ENCODE measurements at places on chromosomes 7 and 10.

GRCh38 chr7:17184805-17185689 is 113.4 kb upstream of the AHR start:
- no peak for DNase-seq

DNA sequence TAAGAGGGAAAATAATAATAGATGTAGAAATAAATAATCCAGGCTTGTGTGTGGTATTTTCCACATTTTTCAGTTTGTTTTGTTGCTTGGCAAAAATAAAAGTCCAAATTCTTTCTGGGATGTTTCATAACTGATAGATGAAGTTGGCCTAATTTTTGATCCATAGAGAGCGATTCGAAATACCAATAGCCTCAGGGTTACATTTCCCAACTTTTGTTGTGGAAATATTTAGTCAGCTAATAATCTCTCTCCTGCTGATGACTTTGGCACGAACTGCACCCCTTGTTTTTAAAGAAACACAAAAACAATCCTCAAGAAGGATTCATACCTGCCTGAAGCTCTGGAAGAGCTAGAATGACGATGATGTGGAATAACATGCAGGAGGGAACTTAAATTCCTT is 483.2 kb downstream of the ADRA2A start:
- no peak for DNase-seq

DNA sequence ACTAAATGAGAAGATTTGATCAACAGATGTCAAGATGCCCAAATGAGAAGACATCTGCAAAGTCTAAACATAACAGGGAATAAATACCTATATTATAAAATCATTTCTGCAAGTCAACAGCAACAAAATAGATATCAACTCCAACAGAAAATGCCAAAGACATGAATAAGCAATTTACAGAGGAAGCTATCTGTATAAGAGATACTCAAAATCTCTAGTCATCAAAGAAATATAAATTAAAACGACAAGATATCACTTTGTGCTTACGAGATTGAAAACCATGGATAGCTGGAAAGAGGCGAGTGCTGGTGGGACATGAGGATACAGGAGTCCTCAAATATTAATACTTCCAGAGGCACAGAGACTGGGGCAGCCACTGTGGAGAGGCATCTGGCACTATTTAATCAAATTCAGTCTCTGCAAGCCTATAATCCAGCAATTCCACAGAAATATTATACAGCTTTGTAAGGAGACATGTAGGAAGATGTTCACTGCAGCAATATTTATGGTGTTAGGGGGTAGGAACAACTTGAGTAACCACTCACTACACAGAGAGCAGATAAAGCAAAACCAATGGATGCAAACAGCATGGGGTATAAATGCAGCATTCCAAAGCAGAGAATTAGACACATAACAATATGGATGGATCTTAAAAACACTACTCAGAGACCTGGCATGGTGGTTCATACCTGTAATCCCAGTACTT is 4.8 kb downstream of the DNMBP start:
- DNase-seq: no peak

DNA sequence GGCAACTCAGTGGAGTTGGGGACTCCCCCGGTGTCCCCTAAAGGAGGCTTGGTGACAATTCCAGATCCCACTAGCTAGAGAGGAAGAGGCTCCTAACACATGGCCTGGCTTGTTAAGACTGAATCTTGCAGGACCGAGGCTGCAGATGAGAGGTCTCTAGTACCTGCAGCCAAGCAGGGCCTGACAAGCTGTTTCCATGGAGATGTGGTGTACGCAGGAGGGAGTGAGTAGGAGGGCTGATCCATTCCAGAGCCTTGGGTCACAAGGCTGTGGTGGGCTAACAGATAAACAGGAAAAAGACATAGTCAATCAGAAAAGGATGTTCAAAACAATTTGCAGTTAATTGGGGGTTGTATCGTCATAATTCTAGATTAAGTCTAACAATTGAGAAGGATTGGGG is 77.3 kb upstream of the MKLN1 start:
- DNase-seq: no peak

- DNase-seq: no peak
Measured at GRCh38 chr7:112290065-112290464, 83.6 kb downstream of the ZNF277 start.

- DNase-seq: no peak
Measured at GRCh38 chr7:138935465-138936011, 45.7 kb downstream of the KIAA1549 start.

GRCh38 chr10:633279-634245 is 55.9 kb downstream of the DIP2C start:
- no peak for DNase-seq

GRCh38 chr7:45420843-45421495 is 153.2 kb upstream of the ADCY1 start:
- DNase-seq: no peak

DNA sequence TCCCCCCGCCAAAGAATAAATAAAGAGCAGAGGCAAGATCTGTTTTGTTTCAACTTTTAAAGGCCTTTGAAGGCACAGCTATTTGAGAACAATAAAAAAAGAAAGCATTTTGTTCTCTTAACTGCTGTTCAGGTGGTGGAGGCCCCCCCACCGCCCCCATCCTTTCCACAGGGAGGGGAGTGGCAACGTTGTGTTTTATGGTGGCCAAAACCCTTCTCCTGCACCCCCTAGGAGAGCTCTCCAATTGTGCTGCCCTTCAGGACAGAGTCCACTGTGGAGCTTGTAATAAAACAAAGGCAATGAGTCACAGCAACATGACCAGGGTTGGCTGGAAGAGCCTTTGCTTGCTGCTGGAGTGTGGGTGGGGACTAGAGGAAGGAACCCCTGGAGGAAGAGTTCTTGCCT is 987.9 kb downstream of the KCNMA1 start:
- no peak for DNase-seq

DNA sequence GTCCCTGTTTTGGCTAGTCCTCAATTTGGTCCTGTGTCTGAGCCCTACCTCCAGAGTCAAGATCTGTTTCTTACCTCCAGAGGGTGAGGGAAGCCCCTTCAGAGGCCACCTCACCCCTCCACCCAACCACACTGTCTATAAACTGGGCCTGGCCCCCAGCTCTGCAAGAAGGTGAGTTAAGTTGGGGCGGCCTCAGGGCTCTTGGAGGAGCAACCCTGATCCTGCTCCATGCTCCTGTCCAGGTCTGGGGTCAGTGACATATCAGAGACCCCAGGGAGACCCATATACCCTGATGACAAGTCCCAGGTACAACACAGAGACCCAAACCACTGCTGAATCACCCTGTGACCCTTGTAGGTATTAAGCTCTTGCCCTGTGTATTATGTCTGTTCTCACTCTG is 69.5 kb downstream of the MYL10 start:
- no peak for DNase-seq

- DNase-seq: no peak
Measured at GRCh38 chr7:90723233-90723632, 127.1 kb downstream of the CDK14 start.

DNA sequence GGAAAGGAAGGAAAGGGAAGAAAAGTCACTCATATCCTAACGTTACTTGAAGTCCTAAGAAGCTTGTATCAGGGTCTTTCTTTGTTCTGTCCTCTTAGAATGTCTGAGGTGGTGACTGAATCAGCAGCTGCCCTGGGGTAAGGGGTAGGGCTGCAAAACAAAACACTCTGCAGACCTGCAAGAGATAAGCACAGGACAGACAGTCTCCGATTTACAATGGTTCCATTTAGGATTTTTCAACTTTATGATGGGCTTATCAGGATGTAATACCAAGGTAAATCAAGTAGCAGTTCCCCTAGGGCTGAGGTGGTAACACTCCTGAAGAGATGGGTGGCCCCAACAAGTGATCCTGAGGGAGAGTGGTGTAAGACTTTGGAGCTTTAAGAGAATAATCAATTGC is 16.5 kb downstream of the KDM7A start:
- DNase-seq: no peak

DNA sequence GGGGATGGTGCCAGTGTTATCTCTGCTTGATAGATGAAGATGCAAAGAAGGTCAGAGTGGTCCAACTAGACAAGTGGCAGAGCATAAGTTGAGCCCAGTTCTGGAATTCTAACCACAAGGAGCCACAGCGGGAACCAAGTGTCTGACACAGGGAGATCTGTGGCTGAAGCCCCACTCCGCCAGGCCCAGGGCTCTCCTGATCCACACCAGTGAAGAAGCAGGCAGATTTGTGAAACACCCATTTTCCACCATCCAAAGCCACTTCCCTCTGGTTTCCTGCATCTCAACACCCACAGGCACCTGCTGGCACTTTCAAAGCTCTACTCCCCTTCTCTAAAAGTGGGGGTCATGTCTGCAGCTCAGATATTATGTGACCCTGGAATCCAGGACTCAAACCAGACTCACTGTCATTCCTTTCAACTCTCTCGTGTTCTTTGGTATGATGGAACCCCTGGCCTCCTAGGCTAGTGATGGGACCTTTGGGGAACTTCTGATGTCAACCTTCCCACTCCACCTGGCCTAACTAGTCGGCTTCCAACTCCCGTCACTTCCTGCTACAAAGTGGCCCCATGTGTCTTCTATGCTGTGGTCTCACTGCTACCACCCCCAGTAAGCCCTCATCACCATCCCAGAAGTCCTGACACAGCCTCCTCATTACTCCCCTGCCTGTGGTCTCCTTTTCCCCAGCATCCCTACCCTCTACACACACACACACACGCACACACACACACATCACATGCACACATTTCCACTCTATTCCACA is 177.6 kb downstream of the GRID1 start:
- DNase-seq: no peak

GRCh38 chr7:30503274-30504212 is 1.1 kb downstream of the GGCT start:
- no peak for DNase-seq

DNA sequence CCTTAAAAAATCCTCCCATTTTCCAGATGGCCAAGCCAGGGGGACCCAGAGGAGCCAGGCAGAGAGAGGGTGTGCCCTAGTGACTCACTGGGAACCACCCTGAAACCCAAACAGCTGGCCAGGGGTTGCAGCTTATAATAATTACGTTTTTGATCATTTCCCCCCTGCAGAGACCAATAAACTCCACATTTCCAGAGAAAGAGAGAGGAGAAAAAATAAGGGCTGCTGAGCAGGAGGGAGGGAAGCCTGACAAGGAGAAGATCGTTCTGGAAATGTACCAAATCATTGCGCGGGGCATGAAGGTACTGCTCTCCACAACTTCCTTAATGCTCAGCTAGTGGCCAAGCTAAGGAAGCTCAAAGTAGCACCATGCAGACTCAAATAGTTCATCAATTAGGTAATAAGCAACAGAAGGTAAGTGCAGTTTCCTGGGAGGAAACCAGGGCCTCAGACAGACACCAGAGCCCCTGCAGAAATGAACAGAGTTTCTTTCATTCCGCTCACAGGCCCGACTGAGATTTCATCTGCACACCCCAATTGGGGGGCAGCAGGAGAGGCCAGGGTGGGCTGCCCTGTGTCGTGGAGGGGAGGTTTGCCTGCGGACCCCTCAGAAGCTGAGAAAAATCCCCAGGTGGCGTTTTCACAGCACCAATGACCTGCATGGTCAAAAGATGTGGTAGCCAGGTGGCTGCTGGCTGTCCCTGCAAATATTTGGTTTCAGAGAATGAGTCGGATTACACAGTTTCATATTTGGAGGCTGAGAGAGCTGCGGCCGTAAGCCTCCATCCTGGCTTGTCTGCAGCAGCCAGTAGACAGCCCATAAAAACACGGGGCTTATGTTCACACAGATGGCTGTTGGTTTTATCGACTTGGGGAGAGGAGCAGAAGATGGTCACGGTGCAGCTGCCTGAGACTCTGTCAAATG is 153.2 kb upstream of the LYZL2 start:
- no peak for DNase-seq

DNA sequence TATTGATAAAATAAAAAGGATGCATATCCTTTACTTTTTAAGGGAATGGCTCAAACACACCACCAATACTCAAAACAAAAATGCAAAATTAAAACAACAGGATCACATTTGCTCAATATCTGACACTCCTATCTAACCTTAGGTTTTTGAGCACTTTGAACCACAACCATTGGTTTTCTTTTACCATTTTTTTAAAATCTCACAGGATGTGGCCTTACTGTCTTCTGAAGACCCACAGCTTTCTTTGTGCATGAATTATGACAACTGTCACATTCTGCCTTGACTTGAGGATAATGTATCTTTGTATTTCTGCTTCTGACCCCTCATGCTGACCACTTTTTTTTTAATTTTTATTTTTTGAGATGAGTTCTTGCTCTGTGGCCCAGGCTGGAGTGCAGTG is 461.1 kb upstream of the NRP1 start:
- no peak for DNase-seq

GRCh38 chr10:110067960-110068770 is 60.4 kb downstream of the ADD3 start:
- no peak for DNase-seq

- DNase-seq: no peak
Measured at GRCh38 chr7:158519633-158520174, 67.9 kb downstream of the PTPRN2 start.

- DNase-seq: no peak
Measured at GRCh38 chr7:10300577-10300976, 673.1 kb upstream of the PHF14 start.

DNA sequence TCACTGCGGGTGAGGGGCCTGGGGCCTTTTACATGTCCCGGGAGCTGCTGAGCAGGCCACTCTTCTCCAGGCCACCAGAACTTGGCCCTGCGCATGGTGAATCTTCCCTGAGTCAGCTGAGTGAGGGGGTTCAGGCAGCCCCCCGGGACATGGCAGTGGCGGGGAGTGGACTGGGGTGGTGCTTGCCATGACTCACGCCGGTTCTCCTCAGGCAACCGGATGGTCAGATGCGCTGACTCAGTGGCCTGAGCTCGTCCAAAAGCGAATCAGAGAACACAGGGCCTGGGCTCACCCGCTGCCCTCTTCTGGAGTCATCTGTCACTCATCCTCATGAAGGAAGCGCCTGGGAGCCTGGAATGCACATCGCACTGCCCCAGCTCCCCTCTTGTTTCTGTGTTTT is 33.5 kb downstream of the HTRA1 start:
- DNase-seq: no peak

DNA sequence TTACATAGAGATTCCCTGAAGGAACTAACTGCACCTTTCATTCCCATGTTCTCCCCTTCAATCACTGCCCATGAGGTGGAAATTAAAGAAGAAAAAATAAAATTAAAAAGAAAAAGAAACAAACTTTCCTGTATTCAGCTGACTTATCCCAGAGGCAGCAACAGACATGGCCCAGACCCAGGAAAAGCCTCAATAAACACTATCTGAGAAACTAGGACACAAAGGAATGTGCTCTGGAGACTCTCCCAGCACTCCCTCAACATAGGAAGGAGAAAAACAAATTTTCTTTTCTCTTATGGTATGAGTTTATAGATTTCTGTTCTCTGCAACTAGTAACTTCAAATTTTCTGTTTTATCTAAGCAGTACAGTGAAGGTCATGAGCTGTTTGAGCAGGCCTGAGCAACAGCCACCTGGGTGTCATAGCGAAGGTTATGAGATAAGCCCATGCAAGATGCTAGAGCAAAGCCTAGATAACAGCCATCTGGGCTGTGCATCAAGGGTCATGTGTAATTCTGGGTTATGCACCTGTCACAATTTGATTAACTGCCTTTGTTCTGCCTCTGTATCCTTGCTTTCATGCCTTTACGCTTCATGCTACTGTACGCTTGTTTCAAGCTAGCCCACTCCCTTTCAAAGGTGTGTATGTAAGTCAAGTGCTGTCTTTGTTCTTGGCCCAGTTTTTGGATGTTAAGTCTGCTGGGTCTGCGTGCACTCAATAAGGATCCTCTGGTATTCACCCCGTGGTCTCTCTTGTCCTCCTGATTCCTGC is 11.0 kb upstream of the OR6B1 start:
- DNase-seq: no peak

Data from iPS DF 6.9 (cell line).